ENCODE measurements at places on chromosomes 2 and 18.

DNA sequence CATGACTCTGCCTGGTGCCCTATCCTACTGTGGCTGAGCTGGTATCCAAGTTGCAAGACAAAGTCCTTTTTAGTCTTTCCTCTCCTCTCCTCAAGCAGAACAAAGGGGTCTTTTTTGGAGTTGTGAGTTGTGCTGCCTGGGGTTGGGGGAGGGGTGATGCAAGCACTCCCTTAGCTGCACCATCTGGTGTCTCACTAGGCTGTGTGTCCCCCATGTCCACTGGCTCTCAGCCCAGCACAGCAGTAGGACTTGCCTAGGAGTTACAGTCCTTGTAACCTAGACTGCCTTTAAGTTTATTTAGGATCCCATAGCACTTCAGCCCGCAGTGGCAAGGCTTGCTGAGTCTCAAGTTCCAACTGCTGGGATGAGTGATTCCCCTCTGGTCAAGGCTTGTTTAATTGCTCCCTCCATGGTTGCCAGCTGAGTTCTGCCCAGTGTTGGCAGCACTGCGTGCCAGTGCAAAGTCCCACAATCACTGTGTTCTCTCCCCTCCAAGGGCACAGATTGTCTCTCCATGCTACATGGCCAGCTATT, 13.2 kb upstream of the ILKAP start:
- DNase-seq, result no peak

- no peak for DNase-seq
Measured at GRCh38 chr2:241007880-241008710, 9.7 kb downstream of the SNED1 start.

GRCh38 chr2:55141572-55142413, 90.3 kb downstream of the CLHC1 start:
- DNase-seq, result no peak

DNA sequence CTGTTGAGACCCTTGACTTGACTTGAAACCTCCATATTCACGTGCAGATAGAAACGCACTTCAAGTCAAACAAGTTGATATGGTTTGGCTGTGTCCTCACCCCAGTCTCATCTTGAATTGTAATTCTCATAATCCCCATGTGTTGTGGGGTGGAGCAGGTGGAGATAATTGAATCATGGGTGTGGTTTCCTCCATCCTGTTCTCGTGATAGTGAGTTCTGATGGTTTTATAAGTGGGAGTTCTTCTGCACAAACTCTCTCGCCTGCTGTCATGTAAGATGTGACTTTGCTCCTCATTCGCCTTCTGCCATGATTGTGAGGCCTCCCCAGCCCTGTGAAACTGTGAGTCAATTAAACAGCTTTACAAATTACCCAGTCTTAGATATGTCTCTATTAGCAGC, 21.4 kb downstream of the SLC3A1 start:
- DNase-seq, result no peak

DNA sequence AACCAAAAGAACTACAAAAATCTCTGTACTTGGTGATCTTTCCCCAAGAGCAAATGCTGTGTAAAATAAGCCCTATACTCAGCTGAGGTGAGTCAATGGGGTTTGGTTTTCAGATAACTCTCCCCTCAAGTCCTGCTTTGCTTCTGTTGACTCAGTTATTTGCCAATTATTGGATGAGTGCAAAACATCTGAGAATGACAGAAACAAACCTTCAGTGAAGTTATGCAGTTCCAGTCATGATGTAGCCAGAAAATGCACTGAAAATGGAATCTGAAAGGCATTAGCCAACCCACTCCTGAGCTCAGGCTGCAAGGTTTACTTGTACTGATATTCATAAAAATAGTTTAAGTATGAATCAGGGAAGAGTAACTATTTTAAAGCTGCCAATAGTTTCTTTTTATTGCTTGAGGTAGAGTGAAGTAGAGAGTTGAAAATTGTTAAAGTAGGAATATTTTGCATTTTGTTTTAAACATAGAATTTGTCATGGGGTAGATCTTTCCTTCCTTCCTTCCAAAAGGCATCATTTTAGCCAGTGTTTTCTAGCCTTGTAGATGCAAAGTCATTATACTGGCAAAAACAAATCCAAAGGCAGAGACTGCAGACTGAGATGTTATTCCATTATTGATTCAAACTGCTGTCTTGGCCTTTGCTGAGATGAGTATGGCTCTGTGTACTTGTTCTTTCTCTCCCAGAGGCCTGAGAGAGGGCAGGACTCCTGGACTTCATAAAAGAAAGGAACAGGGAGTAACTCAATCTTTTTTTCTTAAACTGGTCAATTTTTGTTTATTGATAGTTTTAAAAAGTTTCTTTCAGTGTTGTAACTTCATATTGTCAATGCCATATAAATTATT, 215.3 kb downstream of the RND3 start:
- no peak for DNase-seq

DNA sequence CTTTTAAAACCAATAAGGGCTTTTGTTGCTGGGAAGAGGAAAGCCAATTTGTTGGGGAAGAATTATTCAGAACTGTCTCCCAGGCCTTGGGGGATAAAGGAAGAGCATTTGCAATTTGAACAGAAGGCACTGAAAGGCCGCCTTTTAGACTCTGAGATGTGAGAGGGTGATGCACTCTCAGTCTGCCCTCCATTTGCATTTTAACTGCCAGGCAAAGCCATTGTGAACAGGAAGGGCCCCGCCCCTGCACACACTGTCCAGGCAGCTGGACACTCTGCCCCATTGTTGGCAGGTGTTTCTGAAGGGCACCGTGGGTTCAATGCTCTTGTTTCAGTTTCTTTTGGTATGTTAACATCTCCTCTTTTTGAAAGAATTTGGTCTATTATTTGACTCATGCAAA, 169.5 kb upstream of the COPS8 start:
- DNase-seq, result no peak

GRCh38 chr18:54641734-54642133, 50.7 kb downstream of the DYNAP start:
- DNase-seq, result no peak

- DNase-seq, result no peak
Measured at GRCh38 chr2:59339121-59339836, 1098.2 kb upstream of the FANCL start.

GRCh38 chr2:43278564-43279220, 52.3 kb upstream of the ZFP36L2 start:
- DNase-seq, result no peak

- no peak for DNase-seq
Measured at GRCh38 chr2:47628904-47629303, 154.0 kb upstream of the MSH6 start.

GRCh38 chr18:72899338-72899737, 31.6 kb upstream of the NETO1 start:
- DNase-seq, result no peak

DNA sequence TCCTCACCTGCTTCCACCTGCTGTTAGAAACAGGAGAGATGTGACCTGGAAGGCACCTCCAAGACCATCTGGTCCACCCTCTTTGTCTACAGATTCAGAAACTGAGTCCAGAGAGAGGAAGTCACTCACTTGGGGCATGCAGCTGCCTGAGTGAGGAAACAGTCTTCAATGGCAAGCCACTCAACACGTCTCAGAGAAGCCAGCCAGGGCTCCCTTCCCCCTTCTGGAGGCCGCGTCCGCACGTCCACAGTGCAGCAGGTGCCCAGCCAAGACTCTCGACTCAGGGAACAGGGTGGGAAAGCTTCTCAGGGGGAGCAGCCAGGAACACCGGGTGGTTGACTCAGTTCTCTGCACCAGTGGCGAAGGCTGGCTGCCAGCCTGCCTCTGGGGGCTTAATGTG, 201.7 kb downstream of the BCL11A start:
- no peak for DNase-seq

DNA sequence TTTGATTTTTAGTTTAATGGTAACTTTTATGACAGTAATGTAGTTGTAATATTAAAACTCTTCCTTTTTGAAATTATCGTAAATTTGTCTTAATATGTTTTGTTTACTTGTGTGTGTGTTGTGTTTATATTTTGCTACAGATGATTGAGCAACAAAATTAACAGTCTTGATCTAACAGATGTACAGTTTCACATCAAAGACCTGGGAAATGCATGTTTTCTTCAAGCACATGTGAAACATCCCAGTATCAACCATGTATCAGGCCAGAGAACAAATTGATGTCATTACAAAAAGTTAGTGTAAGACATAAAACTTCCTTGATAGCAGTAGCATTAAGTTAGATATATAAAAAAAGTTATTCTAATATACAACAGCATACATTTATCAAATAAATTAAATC, 45.5 kb downstream of the TMEM18 start:
- DNase-seq, result no peak

DNA sequence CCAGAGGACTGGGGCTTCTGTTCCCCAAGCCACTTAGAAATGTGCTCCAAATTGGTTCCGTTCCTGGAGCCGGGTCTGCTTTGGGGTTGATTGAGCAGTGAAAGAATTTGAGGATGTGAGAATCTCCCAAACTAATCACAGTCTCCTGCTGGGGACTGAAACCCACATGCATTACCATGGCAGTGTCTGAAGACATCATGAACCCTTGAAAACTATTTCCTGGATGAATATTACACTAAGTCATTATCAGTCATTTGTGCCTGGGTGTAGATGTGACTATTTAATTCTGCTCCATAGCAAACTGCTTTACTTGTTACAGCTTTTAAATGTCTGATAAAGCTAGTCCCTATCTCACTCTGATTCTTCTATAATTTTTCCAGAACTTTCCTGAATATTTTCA, 27.6 kb downstream of the SPP2 start:
- no peak for DNase-seq

GRCh38 chr2:118255301-118255700, 167.0 kb downstream of the INSIG2 start:
- DNase-seq, result no peak

- DNase-seq, result no peak
Measured at GRCh38 chr18:39497821-39498220, 1932.2 kb upstream of the CELF4 start.

DNA sequence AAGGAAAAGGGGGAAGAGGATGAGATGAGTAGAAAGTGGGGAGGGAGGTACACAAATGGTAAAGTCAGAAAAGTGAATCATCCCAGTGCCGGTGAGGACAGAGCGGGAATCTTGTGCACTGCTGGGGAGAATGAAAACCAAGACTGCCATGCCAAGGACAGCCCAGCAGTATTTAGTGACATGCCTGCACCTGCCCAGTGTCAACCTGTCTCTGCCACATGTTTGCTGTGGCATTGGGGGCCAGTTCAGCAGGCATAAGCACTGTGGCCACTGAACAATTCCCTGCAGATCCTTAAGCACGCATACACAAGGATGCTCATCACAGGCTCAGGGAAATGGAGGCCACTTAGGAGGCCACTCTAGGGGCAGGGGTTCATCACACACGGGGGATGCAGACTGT, 5.2 kb upstream of the KCNK3 start:
- no peak for DNase-seq

GRCh38 chr18:70290482-70291294, 1.8 kb downstream of the SOCS6 start:
- DNase-seq, result no peak

DNA sequence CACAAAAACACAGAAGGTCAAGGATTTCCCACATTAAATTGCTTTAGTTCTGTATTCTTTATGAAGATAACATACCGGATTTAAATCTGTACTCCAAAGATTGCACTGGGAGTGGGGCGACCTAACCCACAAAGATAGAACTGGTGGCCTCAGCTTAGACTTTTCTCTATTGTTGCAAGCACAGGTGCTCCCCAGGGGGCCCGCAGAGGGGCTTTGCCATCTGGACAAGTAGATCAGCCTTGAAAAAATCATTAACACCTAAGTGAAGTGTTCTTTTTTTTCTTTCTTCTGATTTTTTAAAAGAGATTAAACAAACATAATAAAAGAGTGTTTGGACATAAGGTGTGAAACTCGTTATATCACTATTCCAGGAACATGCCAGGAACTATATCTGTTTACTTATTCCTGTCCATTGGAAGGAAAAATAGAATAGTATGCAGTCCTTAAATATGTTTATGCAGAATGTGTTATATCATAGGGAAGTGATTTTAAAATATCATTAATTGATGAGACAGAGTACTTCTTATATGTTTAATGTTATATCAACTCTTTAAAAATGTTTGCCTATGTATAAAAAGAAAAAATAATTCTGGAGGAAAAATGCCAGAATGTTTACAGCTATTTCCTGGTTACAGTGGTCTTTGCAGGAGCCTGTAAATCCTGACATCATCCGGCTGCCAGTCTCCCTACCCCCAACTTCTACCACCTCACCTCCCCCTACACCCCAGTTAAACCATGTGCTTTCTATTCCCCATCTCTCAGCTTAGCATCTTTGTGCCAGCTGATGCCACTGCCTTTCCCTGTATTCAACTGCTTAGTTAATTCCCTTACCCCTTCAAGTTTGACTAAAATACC, 679.2 kb downstream of the CNTNAP5 start:
- DNase-seq, result no peak

DNA sequence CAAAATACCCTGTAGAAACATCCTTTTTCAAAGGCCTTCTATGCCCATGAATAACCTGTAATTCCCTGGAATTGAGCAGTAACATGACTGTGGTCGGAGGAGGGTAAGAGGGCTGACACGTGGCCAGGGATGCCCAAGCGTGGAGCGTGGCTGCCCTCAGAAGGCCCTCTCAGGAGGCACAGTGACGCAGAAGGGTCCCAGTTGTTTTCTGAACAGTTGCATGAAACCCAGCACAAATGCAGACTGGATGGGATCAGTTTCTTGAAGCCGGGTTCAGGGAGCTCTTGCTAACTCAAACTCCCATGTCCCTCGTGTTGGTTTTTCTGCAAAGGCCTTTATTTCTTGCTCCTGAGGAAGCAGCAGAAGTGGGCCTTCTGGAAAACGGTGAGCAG, 237.0 kb downstream of the ALPK2 start:
- no peak for DNase-seq

DNA sequence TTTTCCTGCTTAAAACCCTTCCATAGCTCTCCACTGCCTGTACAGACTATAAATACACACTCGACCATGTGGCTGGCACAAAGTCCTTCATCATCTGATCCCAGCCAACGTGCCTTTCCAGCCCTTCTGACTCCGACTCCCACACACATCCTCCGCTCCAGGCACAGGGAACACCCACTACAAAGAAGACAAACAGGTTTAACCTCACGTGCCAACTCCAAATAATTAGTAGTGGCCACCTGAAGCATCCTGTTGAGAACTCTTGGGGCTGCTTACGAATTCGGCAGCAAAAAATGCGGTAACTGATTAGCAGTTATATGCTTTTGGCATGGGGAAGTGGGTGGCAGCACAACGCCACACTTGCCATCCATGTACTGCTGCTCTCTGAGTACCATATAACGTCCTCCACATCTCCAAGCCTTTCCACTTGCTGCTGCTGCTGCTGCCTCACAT, 12.1 kb downstream of the SPIRE1 start:
- no peak for DNase-seq

DNA sequence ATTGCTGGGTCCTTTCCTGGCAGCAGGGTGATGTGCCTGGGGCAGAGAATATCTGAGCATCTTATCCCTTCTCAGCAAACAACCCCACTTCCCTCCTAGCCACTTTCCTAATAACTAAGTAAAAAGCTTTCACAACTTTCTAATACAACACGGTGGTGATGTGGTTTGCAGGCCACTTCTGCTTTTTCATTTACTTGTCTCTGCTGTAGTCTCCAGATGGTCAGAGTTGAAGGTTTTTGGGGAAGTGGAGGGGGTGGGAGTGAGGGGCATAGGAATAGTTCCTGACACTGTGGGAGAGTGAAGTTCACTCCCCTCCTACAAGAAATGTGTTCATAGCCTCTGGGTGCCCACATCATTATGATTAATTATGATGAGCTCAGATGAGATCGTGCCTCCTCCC, 11.6 kb downstream of the OXER1 start:
- no peak for DNase-seq
